ENCODE measurements at places on chromosomes 3 and 15.

GRCh38 chr3:172175254-172175599 is 135.8 kb downstream of the FNDC3B start:
- DNase-seq, result no peak

DNA sequence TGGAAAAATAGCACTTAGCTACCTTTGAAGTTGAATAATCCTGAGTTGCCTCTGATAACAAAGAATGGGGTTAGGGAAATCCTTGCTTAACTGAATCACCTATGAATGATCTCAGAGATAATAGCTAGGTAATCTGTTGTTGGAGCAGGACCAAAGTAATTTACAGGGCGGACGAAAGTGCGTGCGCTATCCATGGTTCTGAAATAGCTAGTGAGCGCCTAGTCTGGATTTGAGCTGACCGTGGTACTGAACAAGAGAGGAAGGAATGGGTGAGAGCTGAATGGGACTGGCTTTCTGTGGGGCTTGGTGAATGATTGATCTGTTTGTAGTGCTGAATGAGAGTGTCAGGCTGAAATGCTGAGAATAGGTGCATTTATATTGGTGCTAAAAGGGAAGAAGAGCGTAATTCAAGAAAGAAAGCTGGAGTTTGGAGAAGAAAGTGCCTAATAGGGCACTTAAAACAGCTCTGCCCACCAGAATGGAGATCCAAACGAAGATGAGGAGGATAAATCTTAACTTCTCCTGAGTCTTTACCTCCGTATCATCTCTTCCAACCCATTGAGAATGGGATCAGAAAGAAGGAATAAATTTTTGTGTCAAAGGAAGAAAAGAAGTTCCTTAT is 10.1 kb downstream of the SCN10A start:
- DNase-seq, result no peak

- DNase-seq, result peak; percentile 34
Observed at GRCh38 chr15:37764733-37765191, 169.7 kb upstream of the TMCO5A start.

DNA sequence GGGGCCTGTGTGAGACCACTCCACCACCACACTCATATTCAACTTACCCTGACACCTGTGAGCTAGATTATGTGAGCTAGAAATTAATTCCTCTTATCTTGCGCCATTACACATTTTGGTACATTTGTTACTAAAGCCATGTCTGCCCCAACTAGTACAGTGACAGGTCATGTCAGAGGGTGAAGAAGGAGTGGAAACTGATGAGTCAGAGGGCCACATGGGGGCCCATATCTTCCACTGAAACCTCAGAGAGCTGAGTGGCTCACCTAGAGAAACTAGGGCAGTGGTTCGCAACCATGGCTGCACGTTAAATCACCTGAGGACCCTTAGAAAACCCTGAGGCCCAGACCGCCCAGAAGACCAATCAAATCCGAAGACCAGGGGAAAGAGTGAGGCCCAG is 15.7 kb upstream of the MEF2A start:
- DNase-seq, result no peak

DNA sequence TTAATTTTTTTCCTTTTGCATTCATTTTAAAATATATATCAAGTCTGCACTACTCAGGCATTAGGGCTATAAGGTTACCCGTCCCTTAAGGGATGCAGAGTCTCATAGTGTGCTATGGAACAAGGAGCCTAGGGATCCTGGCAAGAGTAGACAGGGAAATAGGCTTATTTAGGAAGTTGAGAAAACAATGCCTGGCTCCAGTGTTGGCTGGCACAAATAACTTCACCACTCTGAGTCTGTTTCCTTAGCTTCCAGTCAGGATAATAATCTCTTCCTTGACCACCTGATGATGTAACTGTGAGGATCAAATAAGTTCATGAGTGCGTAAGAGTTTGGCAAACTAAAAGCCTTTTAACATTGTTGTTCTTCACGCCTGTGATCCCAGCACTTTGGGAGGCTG is 540.8 kb upstream of the IL12A start:
- DNase-seq, result no peak

DNA sequence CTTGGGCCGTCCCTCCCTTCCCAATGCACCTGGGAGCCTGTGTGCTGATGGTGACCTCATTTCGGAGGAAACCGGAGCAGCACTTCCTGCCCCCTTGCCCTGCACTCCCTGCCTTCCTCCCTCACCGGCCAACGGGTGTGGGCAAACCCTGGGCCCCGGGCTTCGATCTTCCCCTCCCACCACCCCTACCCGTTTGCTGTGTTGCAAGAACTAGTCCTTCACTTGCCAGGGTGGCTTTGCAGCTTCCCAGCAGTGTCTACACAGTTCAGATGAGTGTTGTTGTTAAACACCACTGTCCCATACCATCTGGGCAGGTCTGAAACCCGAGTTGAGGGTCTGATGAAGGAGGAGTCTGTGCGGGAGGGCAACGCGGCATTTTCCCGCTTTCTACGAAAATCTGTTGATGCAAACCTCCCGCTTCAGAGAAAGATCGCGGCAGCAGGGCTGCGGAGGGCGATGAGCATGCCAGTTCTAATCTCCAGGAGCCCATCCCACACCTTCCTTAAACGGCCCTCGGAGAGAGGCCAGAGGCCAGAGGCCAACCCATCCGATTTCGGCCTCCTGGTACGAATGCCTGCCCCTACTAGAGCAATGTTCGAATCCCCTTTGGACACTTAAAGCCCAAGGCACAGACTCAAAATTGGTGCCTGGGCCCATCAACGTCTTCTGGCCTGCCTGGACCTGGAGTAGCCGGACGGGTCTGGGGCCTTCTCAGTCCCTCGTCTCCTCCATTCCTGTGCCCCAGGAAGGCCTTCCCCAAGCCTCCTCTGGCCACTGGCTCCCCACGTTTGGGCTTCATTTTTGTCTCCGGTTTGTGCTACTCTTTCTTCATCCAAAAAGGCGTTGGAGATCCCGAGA is 35.7 kb upstream of the POLG start:
- no peak for DNase-seq

DNA sequence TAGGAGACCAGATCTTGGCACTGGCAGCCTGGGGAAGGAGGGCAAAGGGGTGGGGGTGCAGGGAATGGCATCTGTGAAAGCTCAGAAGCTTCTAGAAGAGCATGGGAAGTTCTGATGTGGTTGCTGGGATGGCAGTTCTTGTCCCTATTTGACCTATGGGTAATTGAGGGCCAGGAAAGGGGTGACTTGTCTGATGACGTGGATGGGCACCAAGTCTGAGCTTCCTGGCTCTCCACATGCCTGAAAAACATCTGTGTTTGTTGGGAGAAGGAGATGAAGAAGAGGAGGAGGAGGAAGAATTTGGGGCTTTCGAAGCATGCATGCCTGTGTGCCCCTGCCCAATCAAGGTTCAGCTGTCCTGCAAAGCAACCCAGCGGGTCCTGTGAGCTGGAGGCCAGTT is 158.8 kb downstream of the SMAD6 start:
- no peak for DNase-seq

DNA sequence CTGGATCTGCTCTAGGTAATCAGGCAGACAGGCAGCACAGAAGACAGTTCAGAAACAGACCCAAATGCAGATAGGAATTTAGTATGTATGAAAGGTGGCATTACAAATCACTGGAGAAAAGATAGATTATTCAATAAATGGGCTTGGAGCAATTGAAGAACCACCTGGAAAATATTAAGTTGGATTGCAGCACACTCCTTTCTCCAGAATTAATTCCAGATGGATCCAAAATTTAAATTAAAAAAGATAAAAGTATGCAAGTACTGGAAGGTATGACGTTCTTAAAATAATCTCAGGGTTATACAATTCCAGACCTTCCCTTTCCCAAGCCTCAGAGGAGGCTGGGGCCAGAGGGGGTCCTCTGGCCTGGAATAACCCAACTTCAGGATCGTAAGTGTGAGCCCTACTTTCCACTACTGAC is 32.5 kb downstream of the HRH1 start:
- DNase-seq, result no peak

DNA sequence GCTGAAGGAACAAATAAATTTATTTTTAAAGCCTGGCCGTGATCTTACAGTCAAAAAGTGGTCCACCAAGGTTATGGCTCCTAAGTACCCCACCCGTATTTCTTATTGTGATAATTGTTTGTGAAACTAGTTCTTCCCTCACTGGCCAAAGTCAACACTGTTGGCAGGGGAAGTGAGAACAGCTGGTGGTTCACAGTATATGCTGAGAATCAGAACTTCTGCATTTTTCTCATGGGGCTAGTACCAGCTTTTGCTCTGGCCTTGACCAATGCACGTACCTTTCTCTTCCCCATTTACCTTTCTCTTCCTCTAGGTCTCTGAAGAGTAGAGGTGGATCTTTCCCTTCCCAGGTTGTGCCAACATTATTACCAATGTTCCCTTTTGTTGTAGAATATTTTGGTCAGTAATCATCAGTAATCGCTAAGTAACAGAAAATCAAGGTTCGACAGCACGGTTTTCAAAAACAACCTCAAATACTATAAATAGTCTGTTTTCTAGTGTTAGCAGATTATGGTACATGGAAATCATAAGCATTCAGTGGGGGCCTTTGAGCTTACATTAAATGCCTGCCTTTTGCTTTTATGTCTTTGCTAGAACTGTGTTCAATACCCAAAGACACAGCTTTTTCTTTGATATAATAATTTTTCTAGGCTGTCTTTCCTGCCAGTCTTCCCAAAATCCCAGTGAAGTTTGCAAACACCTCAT is 268.0 kb downstream of the LPP start:
- DNase-seq, result no peak

DNA sequence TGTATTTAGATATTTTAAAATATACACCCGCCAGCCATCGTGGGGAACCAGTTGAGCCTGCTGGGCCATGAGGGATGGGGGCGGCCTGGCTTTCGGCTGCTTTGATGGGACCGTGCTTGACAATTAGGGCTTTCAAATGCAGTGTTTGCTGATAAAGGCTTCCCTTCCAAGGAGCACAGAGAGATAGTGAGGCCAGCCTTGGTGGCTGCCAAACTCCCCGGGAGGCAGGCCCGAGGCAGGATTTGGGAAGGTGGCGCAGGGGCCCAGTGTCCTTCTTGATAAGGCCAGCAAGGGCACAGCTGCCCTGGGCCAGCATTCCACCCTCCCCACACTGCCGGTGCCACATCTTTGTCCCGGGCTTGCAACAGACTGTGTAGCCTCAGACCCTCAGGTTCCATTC is 75.6 kb downstream of the LINGO1 start:
- DNase-seq, result no peak

DNA sequence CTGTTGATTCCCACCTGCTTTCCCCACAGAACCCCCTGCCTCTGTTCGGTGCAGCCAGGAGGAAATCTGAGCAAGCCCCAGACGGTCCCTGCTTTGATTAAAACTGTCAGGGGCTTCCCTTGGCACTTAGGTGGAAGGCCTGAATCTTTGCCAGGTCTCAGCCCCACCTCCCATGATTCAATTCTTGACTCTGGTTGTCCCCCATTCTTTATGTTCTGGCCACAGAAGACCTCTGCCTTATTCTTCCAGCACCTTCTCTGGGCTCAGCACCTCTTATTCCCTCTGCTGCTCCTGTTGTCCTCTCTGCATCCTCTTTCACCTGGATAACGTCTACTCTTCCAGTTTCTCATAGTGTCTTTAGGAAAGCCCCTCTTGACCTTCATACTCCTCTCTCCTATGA is 349.4 kb downstream of the PTPRG start:
- DNase-seq, result no peak

GRCh38 chr15:63243776-63244175 is 33.6 kb upstream of the APH1B start:
- DNase-seq, result no peak

- no peak for DNase-seq
Observed at GRCh38 chr3:67521053-67521646, 133.3 kb downstream of the SUCLG2 start.

DNA sequence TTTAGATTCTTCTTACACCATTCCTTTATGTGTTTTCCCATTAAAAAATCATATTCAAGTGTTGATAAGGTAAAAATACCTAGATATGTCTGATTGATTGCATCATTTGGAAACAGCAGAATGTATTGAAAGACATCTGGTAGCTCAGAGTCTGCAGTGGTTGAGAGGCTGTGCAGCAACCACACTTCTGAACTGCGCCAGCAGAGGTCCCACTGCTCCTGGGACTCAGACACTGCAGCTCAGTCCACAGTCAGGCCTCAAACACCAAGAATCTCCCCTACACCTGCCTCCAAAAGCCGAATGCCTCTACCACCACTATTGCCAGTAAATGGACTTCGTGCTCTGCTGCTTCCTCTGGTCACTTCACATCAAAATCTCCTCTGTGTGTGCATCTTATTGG is 176.9 kb upstream of the LMCD1 start:
- DNase-seq, result peak; percentile 53

DNA sequence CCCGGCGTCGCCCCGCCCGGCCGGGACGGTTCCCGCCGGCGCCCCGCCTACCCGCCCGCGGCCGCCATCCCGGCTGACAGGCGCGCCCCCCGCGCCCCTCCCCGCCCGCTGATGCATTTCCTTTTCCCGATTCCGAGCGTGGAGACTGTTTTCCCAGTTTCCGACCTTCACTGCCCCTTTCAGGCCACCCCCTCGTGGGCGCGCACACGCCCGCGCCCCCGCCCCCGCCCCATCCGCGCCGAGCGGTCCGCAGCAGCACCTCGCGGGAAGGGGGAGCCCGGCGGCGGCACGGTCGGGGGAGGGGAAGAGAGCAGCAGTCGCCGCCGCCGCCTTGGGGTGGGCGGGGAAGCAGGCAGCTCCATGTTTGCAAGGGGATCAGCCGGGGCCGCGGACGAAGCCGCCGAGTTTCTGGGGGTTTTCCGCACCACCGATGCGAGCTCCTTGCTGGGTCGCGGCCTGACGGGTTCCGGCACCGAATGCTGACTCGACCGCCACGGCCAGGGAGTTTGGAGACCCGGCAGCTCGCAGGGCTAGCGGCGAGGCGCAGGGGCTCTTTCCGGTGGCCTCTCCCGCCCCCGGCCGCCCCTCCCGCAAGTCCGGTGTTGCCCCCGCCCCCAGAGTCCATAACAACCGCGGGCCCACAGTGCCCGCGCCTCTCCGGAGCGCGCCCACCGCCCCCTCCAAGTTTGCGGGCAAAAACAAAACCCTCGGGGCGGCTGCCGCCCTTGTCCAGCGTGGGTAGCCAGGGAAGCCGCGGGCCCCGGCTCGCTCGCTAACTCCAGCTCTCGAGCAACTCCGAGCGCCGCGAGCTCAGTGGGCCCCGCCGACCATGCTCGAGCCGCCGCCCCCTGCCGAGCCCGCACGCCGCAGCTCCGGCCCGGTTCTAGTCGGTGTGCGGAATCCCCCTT is 3.2 kb upstream of the SIN3A start:
- DNase-seq, result peak; percentile 66

DNA sequence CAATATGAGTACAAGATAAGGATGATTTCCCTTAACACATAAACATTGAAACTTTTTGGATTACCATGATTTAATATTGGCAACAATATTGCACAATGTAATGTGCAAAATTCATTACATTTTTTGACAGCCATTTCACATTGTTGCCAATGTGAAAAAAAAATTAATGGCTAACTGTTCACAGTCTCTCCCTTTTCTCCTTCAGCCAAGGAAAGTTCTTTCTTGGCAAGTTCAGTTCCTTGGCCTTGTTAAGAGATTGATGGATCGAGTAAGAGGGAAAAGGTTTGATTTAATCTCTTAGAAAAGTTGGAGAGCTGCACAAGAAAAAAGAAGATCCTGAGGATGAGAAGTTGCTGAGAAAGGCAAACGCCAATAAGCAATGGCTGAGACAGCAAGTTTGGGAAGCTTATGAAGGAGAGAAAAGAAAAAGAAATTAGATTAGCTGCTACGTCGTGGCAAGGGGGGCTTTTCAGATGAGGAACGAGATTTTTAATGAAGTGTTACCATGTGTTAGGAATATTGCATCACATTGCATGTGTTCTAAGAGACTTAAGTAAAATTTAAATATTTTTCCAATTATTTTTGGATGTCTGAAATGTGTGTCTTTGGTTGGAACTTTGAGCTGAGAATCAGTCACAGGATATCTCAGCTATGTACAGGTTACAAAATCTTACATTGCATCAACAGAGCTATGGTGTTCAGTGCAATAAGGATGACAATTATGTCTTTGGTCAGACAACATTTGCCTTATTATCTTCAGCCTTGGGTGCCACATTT is 61.4 kb upstream of the ZNF280D start:
- no peak for DNase-seq
